NB4 (cell line): ENCODE measurements at places on chromosomes 4 and X.

DNA sequence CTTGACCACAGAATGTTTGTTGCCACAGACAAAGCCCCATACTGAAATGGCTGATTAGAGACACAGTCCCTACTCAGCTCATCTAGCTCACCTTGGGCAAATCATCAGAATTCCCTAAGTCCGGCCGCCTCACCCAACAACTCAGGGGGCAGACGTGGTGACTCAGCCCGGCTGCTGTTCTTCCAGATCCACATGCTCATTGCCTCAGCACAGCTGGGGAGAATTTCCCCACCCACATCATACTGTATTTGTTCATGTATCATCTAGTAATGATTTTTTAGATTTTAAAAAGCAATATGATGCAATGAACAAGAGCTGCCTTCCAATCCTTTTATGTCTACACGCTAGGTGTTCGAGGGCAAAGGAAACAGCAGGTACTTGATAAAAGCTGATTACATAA, 333.8 kb upstream of the TENM3 start:
- DNase-seq = no peak

- no peak for DNase-seq
Observed at GRCh38 chrX:101986586-101986985, 54.8 kb upstream of the ZMAT1 start.

DNA sequence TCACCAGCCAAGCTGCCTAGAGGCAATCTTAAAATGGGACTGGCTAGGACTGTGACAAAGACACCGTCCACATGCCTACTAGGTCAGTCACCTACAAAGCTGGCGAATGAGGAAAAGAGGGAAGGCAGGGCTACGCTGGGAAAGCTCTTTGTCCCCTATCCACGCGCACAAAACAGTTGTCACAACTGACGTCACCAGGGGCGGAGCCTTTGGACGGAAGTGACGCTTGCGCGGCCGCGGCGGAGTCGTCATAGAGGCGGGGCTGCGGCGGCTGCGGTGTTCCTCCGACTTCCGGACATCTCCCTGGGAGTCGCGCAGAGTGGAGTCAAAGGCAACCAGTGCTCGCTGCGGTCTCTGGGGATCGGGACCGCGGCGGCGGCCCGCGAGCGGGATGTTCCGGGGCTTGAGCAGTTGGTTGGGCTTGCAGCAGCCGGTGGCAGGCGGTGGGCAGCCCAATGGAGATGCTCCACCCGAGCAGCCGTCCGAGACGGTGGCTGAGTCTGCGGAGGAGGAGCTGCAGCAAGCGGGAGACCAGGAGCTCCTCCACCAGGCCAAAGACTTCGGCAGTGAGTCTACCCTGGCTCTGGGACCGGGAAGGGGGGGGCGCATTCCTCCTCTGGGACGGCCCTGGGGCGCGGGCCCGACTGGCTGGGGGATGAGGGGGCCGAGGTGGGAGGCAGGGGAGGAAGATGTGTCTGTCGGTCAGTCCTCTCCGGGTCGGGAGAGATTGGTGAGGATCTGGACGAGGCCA, at the start of gene SYAP1:
Gene SYAP1 (plus strand): TSS at position 279 of the 751 bp plus-strand sequence. CDS start 113 bp downstream, at position 392.
- peak; percentile 94 for DNase-seq

GRCh38 chr4:32601848-32602247, 1881.7 kb downstream of the PCDH7 start:
- DNase-seq = no peak

DNA sequence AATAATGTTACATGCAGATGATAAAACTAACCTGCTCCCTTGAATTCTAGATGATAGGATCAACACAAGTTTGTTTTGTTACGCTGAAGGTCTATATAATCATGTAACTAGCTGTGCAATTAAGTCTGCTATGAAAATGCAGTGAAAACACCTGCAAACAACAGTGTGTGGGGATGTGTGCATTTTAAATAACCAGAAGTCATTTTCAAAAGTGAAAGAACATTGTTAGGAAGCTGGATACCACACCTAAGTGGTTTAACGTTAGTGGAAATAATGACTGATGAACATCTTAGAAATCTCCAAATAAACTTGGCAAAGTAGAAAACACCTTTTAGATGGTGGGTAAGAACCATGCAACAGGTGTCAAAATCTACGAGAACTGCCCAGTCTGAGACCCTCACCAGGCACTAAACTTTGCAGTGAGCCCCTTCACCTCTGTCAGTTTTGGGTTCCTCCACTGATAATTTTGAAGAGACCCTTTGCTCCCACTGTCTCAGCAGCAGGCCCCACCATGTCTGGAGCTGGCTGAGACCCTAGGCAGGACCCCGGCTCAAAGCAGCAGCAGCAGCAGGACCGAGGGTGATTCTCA, 36.6 kb downstream of the CHST7 start:
- DNase-seq = no peak

DNA sequence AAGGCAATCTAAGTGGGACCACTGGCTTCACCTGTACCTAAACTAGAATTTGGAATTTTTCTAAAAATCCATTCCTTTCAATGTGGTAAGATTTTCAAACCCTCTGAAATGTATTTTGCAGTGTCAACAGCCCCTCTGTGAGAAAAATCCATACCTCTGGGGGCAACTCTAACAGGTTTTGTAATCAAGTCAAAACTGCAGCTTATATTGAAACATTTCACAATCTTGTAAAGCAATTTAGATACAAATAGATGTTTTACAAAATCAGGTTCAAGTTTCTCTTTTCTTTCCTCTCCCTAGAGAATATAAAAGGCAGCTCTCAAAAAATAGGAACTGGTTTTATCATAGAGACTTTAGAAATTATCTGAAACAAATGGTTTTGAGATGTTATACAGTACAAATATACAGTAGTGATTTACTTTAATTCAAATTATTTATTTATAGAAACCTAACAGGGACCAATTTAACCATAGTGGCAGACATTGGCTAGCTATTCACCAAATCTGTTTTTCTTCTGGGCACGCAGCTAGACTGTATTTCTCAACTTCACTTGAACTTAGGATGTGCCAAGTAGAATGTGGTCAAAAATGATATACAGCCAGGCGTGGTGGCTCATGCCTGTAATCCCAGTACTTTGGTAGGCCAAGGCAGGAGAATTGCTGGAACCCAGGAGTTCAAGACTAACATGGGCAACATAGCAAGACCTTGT, 36.3 kb upstream of the SPINK2 start:
- DNase-seq = peak; percentile 31

DNA sequence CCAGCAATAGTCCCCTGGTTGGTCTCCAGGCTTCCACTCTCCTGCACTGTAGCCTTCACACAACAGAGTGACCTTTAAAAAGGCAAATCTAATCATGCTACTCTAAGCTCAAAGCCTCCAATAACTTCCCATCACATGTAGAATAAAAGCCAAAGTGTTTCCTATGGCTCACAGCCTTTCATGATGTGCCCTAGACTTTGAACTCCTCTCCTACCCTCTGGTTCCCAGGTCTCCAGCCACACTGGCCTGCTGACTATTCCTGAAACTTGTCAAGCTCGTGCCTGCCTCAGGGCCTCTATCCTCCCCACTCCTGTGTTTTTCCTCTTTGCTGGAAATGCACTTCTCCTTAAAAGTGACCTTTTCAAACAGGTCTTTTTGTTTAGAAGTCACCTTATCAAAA, 3.1 kb downstream of the MANBA start:
- no peak for DNase-seq

DNA sequence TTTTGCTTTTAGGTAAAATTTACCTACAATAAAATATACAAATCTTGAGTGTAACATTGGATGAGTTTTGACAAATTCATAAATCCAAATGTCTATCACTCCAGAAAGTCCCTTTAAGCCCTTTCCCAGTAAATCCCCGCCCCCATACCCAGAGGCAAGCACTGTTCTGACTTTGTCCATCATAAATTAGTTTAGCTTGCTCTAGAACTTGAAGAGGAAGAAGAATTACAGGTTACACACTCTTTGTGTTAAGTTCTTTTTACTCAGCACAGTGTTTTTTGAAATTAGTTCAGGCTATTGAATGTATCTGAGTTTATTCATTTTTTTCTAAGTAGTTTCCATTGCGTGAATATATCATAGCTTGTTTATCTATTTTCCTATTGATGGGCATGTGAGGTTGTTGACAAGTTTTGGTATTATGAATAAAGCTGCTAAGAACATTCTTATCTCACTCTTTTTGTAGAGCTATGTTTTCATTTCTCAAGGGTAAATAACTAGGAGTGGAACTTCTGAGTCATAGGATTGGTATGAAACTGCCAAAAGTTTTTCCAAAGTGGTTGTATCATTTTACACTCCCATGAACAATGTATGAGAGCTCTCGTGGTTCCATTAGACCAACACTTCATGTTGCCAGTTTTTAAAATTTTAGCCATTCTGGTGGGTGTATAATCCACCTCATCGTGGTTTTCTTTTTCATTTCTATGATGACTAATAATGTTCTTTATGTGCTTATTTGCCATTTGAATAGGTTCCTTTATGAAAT, 22.4 kb upstream of the HPSE start:
- no peak for DNase-seq

DNA sequence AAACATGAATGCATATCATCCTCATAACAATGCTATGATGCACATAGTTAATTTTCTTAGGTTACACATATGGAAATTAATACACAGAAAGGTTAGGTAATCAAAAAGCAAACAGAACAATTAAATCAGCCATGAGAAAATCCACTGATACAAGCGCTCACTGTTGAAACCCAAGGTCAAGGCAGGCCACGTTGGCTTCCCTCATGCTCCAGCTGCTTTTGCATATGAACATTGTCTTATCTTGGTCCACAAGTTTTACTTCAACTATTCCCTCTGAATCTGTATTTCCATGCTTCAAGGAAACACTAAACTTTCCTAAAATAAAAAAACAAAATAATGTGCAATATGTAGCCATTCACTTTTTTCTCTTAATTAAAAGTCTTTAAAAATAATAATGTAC, 34.5 kb upstream of the PLA2G12A start:
- no peak for DNase-seq

DNA sequence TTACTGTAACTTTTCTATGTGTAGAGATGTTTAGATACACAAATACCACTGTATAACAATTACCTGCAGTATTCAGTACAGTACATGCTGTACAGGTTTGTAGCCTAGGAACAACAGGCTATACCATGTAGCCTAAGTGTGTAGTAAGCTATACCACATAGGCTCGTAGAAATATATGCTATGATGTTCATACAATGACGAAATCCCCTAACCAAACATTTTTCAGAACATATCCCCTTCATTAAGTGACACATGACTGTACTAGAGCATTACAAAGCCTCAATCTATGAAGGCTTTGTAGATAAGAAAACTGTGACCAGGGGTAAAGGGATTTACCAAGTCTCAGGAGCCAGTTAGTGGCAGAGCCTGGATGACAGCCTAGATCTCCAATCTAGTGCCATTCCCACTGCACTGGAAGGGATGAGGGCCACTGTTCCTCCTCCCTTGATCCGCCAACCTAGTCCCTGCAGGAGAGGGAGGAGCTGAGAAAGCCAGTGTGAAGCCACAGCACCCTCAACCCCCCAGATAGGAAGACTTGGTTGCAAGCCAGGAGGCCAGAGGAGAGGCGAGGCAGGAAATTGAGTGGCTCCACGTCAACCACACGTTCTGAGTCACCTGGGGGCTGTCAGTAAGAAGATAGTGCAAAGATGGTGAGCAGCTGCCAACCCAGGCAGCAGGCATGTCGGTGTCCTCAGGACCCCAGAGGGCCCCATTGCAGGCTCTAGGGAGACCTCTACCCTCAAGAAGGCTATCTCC, 227.7 kb downstream of the BCOR start:
- peak; percentile 78 for DNase-seq
